ENCODE measurements at places on chromosomes 1 and 21.
A peak's percentile ranks its signal among the peaks of the same experiment; 100 is the strongest.

DNA sequence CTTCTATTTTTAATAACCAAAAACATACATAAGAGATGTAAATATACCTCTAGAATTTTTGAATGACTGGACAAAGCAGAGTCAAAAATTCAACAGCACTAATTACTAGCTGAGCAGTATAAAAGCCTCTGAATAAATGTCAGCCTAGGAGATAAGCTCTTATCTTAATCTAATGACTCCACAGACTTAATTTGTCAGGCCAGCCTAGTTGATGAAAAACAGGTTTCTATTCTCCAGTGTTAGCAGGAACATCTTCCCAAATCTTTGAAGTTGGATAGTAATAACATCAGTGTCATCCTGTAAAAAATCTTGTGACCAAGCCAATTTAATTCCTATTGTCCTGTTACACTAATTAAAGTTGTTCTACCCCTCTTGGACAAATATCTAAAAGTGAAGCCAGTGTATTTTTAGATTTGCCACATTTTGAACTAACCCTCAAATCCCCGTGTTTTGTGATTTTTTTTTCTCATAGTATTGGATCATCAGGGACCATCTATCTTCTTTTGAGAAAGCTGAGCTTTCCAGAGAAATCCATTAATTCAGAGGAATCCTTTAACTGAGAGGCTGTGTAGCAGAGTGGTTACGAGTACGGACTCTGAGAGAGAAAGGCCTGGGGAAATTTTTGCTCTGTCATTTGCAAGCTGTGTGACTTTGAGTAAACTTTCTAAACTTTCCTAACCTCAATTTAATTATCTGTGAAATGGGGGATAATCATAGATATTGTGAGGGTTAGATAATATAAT, 41.2 kb downstream of the LMO4 start:
- no peak for DNase-seq

- DNase-seq = no peak
Observed at GRCh38 chr1:77068013-77068412, 151.2 kb downstream of the PIGK start.

GRCh38 chr1:194277927-194278326, 1091.5 kb upstream of the B3GALT2 start:
- DNase-seq = no peak

DNA sequence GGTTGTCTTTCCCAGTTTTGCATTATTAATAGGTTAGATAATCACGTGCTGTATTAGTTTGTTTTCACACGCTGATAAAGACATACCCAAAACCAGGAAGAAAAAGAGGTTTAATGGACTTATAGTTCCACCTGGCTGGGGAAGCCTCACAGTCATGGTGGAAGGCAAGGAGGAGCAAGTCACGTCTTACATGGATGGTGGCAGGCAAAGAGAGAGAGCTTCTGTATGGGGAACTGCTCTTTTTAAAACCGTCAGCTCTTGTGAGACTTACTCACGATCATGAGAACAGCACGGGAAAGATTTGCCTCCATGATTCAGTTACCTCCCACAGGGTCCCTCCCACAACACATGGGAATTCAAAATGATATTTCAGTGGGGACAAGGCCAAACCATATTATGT, 2.3 kb upstream of the VCAM1 start:
- no peak for DNase-seq

GRCh38 chr21:26057477-26058170, 112.9 kb downstream of the APP start:
- DNase-seq = no peak

GRCh38 chr1:48082271-48082962, 85.2 kb upstream of the TRABD2B start:
- no peak for DNase-seq

DNA sequence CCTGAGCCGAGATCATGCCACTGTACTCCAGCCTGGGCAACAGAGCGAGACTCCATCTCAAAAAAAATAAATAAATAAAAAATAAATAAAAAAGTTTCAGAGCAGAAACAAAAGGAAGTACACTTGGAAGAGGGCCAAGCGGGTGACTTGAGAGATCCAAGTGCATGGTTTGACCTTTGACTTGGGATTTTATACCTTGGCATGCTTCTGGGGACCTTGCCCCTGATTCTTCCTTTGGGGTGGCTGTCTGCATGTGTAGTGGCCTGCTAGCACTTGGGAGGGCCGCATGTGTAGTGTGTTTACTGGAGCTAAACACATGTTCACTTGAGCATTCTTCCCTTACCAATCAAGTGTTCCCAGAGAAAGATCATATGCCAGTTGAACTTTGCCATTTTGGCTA, 114.0 kb downstream of the DTL start:
- DNase-seq = no peak

DNA sequence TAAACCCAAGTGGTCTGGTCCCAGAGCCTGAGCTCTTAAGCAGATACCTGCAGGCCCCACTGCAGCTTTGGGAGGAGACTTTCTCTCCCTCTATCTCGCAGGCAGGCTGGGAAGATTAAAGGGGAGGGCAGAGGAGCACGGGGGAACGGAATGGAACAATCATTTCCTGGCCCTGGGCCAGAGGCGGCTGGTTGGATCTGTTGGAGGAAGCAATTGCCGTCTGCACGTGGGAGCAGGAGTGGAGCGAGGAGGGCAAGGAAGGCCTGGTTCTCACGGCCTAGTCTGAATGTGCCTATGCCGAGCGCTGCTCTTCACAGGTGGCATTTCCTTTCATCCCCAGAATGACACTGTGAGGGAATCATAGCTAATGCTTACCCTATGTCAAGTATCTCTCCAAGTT, 23.7 kb downstream of the NKAIN1 start:
- DNase-seq = no peak

GRCh38 chr1:204344665-204345355, 14.9 kb downstream of the PLEKHA6 start:
- DNase-seq = no peak

- DNase-seq = no peak
Observed at GRCh38 chr21:46152927-46153246, 2.5 kb downstream of the FTCD start.

DNA sequence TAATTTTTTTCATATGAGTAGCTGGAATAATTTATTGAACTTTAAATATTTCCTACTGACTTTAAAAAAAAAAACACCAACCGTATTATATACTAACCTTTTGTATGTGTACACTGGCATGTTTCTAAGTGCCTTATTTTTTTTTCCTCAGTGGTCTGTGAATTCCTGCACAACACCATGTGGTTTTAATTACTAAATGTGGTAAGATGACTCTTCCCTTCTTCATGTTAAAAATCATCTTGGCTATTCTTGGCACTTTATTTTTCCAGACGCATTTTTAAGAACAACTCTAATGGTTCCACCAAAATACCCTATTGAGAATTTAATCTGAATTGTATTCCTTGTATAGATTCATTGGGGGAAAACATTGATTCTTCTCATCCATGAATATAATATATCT, 28.4 kb downstream of the PPP2R5A start:
- DNase-seq = no peak

DNA sequence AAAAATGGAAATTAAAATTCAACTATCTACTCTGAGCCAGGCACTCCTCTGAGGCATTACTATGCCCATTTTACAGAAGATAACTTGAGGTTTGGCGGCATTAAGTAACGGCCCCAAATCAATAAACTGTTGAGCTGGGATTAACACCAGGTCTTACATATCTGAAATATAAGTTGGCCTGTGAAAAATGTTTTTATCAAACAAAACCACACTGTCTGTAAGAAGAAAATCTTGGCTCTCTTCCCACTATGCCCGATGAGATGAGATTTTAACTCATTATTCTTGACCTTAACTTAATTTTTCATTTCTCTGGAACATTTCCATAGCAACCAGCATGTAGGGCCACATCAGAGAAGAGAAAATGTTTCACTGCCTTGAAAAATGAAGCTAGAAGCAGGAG, 21.8 kb downstream of the RC3H1 start:
- no peak for DNase-seq

DNA sequence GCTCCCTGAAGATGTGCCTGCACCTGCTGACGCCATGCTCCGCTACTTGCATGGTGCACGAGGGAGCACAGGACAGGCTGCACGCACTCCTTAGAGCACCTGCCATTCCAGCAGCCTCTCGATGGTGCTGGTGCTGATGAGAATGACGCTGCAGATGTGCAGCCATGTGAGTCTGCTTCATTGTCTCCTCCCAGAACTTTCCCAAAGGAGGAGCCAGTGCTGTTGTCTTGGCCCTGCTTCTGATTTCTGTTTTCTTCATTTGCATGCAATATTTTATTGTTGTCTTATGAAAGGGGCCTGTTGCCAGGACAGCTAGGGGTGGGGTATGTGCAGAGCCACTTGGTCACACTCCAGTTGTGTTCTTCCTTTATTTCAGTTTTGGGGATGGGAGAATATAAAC, 70.1 kb downstream of the PCBP3 start:
- DNase-seq = no peak

DNA sequence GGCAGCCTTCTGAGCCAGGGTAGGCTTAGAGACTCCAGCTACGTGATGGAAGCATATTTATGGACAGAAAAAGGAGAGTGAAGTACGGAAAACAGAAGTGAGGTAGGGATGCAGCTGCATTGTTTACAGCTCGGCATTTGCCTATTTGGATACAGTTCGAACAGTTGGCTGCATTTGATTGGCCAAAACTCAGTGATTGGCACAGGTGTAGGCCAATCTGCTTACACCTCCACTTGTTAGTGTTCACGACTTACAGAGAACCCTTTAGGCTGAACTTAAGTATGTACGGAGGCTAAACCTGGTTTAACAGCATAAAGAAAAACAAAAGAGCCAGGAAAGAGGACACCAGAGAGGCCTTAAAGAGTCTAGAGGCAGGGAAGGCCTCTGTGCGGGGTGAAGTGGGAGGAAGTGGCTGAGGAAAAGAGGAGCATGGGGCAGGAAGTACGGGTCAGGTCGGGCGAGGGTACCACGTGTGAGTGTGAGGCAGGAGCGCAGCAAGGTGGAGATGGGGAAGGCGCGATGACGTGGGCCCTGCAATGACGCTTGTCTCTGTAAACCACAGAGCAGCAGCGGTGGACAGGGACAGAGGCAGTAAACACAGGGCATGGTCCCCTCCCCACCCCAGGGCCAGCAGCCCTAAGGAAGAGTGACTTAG, 32.0 kb downstream of the RSPH1 start:
- DNase-seq = peak; percentile 37

- no peak for DNase-seq
Observed at GRCh38 chr1:202688401-202688800, 21.9 kb downstream of the SYT2 start.

- DNase-seq = no peak
Observed at GRCh38 chr1:7430691-7431090, 340.4 kb upstream of the VAMP3 start.

- DNase-seq = no peak
Observed at GRCh38 chr1:54459140-54459539, 52.9 kb upstream of the SSBP3 start.

GRCh38 chr1:86389307-86389706, 6.8 kb downstream of the ODF2L start:
- DNase-seq = no peak

GRCh38 chr1:54865238-54866073, 21.5 kb downstream of the DHCR24 start:
- no peak for DNase-seq

DNA sequence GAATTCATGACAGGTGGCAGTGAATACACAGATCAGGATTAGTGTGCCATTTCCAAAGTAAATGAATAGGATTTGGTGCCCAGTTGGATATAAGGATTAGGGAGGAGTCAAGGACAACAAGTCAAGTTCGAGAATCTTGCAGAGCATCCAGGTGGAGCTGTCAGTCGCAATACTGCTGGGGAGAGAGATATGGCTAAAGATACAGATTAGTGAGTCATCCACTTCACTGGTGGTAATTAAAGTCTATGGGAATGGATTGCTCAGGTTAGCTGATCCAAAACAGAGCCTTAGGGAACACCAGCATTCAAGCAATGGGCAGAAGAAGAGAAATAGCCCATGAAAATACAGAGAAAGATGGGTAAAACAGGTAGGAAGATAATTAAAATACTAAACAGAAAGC, 26.8 kb downstream of the BCAS2 start:
- no peak for DNase-seq

GRCh38 chr1:50977575-50978143, 7.6 kb downstream of the CDKN2C start:
- DNase-seq = no peak

DNA sequence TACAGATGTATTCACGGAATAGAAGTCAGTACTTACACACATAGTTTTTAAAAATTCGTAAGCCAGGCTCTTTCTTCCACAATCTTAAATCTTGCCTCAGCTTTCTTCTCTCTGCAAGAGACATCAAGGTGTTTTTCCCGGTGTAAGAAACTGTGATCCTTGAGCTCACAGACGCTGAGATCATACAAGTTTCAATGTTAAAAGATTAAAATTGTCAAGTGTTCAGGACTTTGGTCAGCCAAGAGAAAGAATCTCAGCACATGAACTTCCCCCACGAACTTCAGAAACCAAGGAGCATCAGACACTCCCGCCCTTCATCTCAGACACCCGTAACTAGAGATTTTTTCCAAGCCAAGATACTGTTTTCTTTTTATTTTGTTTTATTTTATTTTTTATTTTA, 6.2 kb downstream of the UTS2 start:
- no peak for DNase-seq

- DNase-seq = peak; percentile 8
Observed at GRCh38 chr1:169044296-169044695, 62.2 kb upstream of the ATP1B1 start.

- DNase-seq = no peak
Observed at GRCh38 chr1:53618500-53619366, 120.2 kb downstream of the GLIS1 start.

GRCh38 chr1:38005195-38006007, at the start of gene FHL3:
TSS of gene FHL3 (minus strand) at chr1:38005514. CDS start at chr1:37999412, 6,102 bp downstream.
- peak; percentile 54 for DNase-seq

- no peak for DNase-seq
Observed at GRCh38 chr21:41439248-41439647, 13.2 kb downstream of the MX1 start.

DNA sequence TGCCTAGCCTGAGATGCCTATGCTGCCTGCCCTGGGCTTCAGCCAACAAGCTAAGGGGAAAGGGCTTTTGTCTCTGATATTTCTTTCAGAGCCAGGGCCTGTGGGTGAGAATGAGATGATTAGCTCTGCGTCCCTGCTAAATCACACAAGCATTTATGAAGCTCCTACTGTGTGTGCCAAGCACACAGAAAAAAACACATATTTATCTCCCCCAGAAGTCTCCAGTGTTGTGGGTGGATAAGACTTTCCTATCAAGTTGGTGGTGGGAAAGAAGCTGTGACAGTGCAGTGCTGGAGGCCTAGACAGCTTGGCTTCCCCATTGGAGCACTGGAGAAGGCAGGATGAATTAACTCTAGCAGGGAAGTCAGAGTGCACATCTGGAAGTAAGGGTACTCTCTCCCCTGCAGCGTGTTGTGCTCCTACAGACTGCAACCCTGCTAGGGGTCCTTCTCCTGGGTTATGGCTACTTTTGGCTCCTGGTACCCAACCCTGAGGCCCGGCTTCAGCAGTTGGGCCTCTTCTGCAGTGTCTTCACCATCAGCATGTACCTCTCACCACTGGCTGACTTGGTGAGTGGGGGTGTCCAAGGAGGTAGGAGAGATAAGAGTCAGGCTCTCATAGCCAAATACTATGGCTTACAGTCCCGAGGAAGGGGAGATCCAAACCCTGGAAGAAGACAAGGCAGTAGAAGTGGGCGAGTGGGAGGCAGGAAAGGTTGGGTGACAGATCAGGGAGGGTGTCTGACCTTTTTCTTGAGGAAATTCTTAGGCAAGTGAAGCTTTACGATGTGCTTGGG, 1.7 kb downstream of the SLC50A1 start:
- DNase-seq = no peak

- no peak for DNase-seq
Observed at GRCh38 chr1:4071653-4072052, 171.6 kb upstream of the C1orf174 start.

Data from stimulated activated CD4-positive, alpha-beta T cell treated with anti-CD3 and anti-CD28 coated beads, Interleukin-1b, Interleukin-23, amount 100 ng/mL, for 4 hours (primary cell).